ENCODE measurements at places on chromosomes 3 and 15. TPM values are rescaled to one million over a fixed set of nuclear protein-coding genes. Genes with fewer than 3 reads are reported as not detected.

Gene C2CD4A
- 2.9 TPM for total RNA-seq

GRCh38 chr3:177185035-177185574, 12.2 kb downstream of the TBL1XR1 start:
- H3K36me3 ChIP-seq: no peaks in the 10 kb centered on the region
- no peak for DNase-seq
- H3K4me3 ChIP-seq: no peak overlapping the region
- peaks cover 86% of the 10 kb centered on the region for H3K4me1 ChIP-seq
- H3K27ac ChIP-seq: no peak overlapping the region

Gene PLA2G4F
- 12.9 TPM for total RNA-seq

- H3K4me3 ChIP-seq: no peak overlapping the region
- H3K27me3 ChIP-seq: no peaks in the 10 kb centered on the region
- H3K36me3 ChIP-seq: peaks cover 3% of the 10 kb centered on the region
- H3K4me1 ChIP-seq: no peaks in the 10 kb centered on the region
- DNase-seq: no peak
- no peak overlapping the region for H3K27ac ChIP-seq
Observed at GRCh38 chr15:82136120-82136519, 90.3 kb upstream of the MEX3B start.
